ENCODE measurements at places on chromosomes 7 and 10.
A peak's percentile ranks its signal among the peaks of the same experiment; 100 is the strongest.

DNA sequence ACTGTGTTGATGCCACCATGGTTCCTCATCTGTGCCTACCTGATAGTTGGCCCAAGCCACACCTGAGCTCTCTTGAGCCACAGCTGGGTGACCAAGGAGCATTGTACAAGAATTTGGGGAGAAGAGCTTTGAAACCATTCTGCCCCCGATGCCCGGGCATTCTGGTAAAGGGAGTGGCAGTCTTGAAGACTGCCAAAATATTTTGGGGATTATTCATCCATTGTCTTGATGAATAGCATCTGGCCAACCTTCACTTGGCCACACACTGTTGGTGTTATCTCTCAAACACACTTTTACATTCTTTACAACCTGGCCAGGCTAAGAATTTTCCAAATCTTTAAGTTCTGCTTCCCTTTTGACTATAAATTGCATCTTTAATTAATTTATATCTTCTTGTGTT is 113.1 kb upstream of the PCBD1 start:
- DNase-seq, result no peak

DNA sequence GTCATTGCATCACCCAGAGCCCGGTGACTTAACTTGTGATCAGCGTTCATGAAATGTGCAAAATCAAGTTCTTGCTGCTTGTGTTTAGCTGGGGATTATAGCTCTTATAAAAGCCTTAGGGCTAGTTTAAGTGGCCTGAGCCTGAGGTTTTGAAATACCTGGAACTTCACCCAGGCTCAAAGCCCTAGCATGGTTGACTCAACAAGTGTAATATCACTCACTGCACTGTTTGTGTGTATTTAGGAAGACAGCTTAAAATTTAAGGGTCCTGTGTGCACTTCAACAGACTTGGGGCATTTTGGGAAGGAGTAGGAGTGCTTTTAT is 489.5 kb downstream of the GATA3 start:
- no peak for DNase-seq

DNA sequence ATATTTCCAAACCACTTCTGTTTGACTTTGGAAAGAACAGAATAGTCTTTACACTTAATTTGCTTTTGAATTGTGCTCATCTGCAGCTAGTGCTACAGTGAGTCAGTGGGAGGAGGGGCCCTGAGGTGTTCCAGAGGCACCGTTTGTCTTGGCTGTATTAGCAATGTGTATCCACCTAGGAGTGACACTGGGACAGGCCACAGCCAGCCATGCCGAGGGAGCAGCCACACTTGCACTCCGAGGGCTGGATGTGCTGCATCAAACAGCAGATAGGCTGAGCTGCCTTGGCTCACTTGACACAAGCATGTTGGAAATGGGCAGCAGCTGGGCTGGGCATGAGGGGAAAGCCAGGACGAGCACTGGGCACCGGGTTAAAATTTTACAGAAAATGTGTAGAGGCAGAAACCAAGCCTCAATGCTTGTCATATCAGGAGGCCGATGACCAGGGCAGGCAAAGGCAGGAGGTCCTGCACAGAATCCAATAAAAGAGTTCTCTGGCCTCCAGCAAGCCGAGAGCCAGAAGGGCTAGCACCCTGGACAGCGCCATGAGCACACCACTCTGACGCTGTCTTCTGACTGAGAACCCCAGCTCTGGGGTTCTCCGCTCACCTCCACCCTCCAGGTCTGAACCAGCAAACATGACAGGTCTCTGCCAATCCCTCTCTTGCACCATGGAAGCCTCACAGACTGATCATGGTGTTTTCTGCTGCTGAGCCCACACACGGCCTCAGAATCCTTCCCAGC is 163.3 kb downstream of the GRID1 start:
- DNase-seq, result no peak

GRCh38 chr10:124308811-124309210 is 109.9 kb downstream of the OAT start:
- DNase-seq, result no peak

GRCh38 chr7:102895602-102896001 is 17.2 kb upstream of the LRRC17 start:
- no peak for DNase-seq

- DNase-seq, result peak; percentile 72
These were observed 56.9 kb upstream of the AOAH start for GRCh38 chr7:36781011-36781738.

GRCh38 chr10:26697922-26698608 is 564 bp downstream of the PDSS1 start:
- DNase-seq, result no peak

- no peak for DNase-seq
These were observed 30.6 kb upstream of the GDI2 start for GRCh38 chr10:5843686-5844344.

All from CD4-positive, alpha-beta memory T cell (primary cell).